Memory B cell (primary cell): ENCODE measurements at places on chromosomes 7 and 10.
A peak's percentile ranks its signal among the peaks of the same experiment; 100 is the strongest.

DNA sequence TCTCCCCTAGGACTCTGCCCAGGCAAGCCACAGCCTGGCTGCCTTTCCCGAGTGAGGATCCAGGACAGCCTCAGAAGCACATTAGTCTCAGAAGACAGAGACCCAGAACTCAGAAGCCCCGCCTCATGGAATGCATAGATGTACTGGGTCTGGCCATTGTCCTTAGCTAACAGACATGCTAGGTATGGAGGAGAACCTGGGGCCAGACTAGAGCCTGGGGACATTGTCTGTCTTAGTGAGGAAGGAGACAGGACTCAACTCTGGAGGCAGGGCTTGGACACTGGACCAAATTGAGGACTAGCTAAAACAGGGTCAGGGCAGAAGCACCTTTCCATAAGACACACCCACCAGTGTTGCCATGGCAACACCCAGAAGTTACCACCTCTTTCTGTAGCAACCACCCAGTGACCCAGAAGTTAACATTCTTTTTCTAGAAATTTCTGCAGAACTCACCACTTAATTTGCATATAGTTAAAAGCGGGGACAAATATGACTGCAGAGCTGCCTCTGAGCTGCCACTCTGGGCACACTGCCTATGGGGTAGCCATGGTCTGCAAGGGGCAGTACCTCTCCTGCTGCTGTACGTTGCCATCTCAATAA lies 27.5 kb downstream of the TLX1 start:
- peaks cover 16% of the 10 kb centered on the region for H3K4me1 ChIP-seq
- H3K27me3 ChIP-seq, result peaks cover 21% of the 10 kb centered on the region
- no peak overlapping the region for H3K4me3 ChIP-seq
- DNase-seq, result no peak
- H3K27ac ChIP-seq, result no peak overlapping the region

DNA sequence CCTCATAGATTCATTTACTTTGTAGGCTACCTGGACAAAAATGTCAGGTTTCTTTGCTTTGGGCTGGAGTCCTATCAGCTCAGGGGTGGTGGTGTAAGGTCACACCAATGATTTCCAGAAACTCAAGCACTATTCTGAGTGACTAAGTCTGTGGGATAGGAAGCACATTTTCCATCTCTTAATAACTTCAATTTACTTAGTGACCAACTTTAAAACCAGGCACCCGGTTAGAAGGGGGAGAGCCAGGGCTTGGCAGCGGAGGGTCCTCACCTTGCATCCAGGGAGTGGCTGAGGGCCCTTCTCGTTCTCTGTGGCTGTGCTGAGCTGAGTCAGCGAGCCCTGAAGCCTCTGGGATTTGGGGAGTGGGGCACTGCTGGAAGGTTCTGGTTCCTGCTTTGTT lies 6.7 kb downstream of the CHST3 start:
- no peaks in the 10 kb centered on the region for H3K4me1 ChIP-seq
- H3K36me3 ChIP-seq, result no peaks in the 10 kb centered on the region
- DNase-seq, result no peak
- H3K27me3 ChIP-seq, result peaks cover 15% of the 10 kb centered on the region
- no peak overlapping the region for H3K27ac ChIP-seq

- H3K4me1 ChIP-seq, result peaks cover 4% of the 10 kb centered on the region
- H3K4me3 ChIP-seq, result no peak overlapping the region
- no peak for DNase-seq
- no peak overlapping the region for H3K27ac ChIP-seq
- no peaks in the 10 kb centered on the region for H3K27me3 ChIP-seq
Measured at GRCh38 chr10:3687510-3688081, 97.4 kb downstream of the KLF6 start.

DNA sequence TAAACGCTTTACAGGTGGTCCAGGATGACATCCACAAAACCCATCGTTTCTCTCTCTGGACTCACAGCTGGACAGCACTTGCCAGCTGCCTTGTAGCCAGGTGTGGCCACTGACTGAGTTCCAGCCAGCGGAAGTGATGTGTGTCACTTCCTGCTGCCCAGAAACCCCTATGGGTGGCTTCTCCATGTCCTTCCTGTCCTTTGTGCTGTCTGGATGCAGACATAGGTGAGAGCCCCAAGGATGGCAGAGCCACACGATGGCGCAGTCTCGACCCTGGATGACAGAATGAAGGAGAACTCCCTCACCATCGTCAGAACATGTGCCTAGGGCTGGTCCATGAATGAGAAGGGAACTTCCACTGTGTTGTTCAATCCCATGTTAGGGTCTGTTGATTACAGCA lies 22.1 kb downstream of the NMT2 start:
- no peaks in the 10 kb centered on the region for H3K36me3 ChIP-seq
- DNase-seq, result no peak
- peaks cover 8% of the 10 kb centered on the region for H3K4me1 ChIP-seq
- H3K27me3 ChIP-seq, result no peaks in the 10 kb centered on the region
- no peak overlapping the region for H3K4me3 ChIP-seq

DNA sequence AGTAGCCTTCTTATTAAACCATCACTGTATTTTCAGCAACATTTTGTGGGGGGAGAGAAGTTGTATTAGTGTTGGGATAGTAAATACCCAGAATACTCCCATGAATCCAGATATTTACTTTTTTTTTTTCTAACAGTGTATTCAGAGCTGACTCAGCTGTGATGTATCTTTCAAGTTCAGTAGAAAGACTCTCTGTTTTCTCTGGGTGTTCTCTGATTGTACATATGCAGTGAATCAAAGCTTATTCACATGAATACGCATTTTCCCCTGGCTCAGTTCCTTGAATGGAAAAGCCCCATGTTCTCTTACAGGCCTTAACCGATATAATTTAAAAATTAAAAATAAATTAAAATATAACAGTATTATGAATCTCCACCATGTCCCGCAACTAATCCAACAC lies 1.3 kb downstream of the TFPI2 start:
- no peak overlapping the region for H3K27ac ChIP-seq
- DNase-seq, result no peak
- H3K36me3 ChIP-seq, result no peaks in the 10 kb centered on the region
- H3K4me3 ChIP-seq, result peak overlapping the region; percentile 97
- peaks cover 11% of the 10 kb centered on the region for H3K27me3 ChIP-seq

DNA sequence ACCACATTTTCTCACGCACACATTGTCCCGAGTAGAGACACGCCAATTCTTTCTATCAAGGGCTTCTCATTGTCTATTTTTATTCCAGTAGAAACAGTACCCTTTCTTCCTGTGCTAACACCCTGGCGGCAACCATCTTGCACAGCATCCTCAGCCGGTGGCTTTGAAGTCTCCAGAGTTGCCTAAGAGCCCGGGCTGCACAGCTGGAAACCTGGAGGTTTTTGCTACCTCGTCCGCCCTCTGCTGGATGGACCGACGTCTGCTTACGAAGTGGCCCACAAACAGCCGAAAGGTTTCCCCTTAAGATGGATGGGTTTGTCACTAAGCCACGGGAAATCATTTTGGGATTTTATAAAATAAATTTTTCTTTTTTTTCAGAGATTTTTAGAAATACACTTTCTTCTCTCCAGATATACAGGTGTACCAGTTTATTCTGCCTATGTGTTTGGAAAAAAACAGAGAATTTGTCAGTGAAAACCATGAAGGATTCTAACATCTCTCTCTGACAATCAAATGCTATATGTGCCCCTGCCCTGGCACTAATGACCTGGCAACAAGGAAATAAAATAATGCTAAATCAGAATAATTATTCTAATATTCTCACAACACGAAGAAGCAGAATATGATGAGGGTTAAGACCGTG lies 81.8 kb upstream of the FAM204A start:
- H3K27me3 ChIP-seq, result peaks cover 3% of the 10 kb centered on the region
- no peaks in the 10 kb centered on the region for H3K36me3 ChIP-seq
- H3K4me1 ChIP-seq, result peaks cover 2% of the 10 kb centered on the region
- peak; percentile 25 for DNase-seq

DNA sequence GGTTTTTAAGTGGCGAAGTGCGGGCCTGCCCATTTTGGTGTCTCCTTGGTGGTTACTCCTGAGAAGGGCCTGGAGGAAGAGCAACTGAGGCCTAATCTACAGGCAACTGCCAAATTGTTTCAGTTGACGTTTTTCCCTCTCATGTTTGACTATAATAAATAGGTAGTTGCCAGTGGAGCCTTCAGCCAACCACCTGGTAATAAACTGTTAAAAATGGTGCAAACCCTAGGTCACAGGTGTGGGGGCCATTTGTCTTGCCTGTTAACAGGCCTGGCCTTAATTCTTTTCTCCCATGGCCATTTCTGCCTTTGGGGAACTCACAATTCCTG lies 3.7 kb downstream of the IKZF1 start:
- peak overlapping the region; percentile 96 for H3K27ac ChIP-seq
- peak overlapping the region; percentile 100 for H3K4me3 ChIP-seq
- H3K36me3 ChIP-seq, result peaks cover 16% of the 10 kb centered on the region
- no peaks in the 10 kb centered on the region for H3K27me3 ChIP-seq

GRCh38 chr7:24812305-24812945 lies 55.2 kb upstream of the GSDME start:
- H3K36me3 ChIP-seq, result peaks cover 35% of the 10 kb centered on the region
- DNase-seq, result peak; percentile 36
- H3K4me3 ChIP-seq, result no peak overlapping the region
- no peaks in the 10 kb centered on the region for H3K4me1 ChIP-seq
- no peak overlapping the region for H3K27ac ChIP-seq
- no peaks in the 10 kb centered on the region for H3K27me3 ChIP-seq

GRCh38 chr7:76336094-76336493 lies 22.7 kb downstream of the YWHAG start:
- H3K27me3 ChIP-seq, result no peaks in the 10 kb centered on the region
- peaks cover 6% of the 10 kb centered on the region for H3K36me3 ChIP-seq
- H3K27ac ChIP-seq, result no peak overlapping the region

DNA sequence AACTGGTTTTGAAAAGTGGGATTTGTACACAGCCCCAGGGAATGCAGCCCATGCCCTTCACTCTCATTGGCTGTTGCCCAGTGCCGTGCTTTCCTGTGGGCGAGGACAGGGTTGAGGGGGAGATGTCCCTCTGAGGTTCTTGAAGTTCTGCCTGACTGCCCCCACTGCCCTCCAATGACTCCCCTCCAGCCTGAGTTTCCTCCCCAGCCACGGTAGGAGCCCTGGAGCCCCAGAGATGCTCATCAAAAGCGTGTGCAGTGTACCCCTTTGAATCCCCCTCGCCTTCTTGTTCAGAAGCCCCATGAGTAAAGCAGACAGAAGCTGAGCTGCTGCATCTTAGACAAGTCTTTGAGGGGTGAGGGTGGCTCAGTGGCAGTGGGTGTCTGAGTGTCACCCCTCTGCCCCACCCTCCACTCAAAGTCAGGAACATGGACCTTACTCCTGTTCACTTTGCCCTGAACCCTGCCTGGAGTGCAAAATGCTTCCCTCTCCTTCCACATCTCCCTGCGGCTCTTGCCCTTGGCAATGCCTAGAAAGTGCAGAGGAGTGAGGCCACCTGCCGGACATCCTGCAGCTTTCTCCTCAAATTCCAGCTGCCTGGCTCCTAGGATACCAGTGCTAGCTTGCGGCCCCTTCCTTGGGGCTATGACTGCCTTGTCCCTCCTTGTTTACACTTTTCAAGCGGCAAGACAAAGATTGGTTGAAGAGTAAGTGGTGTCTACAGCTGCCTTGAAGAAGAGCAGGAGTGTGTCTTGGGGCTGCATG lies 19.9 kb downstream of the FAM241B start:
- H3K27ac ChIP-seq, result no peak overlapping the region
- H3K27me3 ChIP-seq, result peaks cover 11% of the 10 kb centered on the region
- no peaks in the 10 kb centered on the region for H3K4me1 ChIP-seq
- no peak for DNase-seq
- no peak overlapping the region for H3K4me3 ChIP-seq

GRCh38 chr10:21080261-21080660 lies 183.2 kb upstream of the NEBL start:
- H3K4me1 ChIP-seq, result no peaks in the 10 kb centered on the region
- no peak overlapping the region for H3K4me3 ChIP-seq
- DNase-seq, result no peak
- no peak overlapping the region for H3K27ac ChIP-seq

- H3K27ac ChIP-seq, result no peak overlapping the region
- H3K4me3 ChIP-seq, result no peak overlapping the region
- DNase-seq, result no peak
- H3K4me1 ChIP-seq, result no peaks in the 10 kb centered on the region
- H3K36me3 ChIP-seq, result peaks cover 13% of the 10 kb centered on the region
Measured at GRCh38 chr10:86434656-86435055, 68.1 kb upstream of the GRID1 start.

GRCh38 chr7:39644170-39644569 lies 20.8 kb downstream of the RALA start:
- H3K4me3 ChIP-seq, result no peak overlapping the region
- H3K36me3 ChIP-seq, result peaks cover 11% of the 10 kb centered on the region
- peaks cover 26% of the 10 kb centered on the region for H3K4me1 ChIP-seq
- no peak overlapping the region for H3K27ac ChIP-seq
- DNase-seq, result no peak
- no peaks in the 10 kb centered on the region for H3K27me3 ChIP-seq

DNA sequence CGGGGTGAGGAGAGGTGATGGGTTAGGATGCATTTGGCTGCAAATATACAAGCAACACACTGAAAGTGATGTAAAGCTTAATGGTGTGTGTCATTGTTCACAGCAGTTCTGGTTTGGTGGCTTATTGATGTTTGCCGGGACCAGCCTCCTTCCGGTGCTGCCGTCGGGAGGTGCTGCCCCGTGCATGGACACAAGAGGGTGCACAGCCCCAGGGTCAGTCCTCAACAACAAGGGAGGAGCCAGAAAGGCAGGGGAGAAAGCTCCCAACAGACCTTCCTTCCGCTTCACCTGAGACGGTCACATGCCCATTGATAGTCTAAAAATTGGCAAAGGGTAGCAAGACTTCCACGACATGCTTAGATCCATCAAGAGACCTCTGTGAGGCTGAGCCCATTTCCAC lies 9.5 kb downstream of the RNF32 start:
- H3K27ac ChIP-seq, result no peak overlapping the region
- peaks cover 7% of the 10 kb centered on the region for H3K27me3 ChIP-seq
- H3K36me3 ChIP-seq, result peaks cover 4% of the 10 kb centered on the region

DNA sequence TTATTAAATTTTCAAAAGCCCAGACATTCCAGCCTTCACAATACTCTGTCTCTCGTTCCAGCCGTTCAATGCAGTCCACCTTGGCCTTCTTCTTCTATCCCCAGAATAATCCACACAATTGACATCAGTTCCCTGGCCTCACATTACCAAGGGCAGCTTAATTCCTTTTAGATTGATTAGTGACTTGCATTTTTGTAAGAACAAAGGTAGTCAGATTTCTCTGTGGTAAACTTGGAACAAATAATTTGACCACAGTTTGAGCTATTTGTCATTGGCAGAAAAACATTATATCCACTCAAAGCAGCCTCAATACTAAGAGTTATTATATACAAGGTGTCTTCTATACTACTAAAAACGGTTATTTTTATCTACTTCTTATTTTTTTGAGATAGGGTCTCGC lies 5.1 kb upstream of the CYTH3 start:
- no peak for DNase-seq
- no peak overlapping the region for H3K27ac ChIP-seq
- H3K36me3 ChIP-seq, result no peaks in the 10 kb centered on the region

GRCh38 chr7:73932364-73932763 lies 71.4 kb downstream of the TMEM270 start:
- H3K27ac ChIP-seq, result no peak overlapping the region
- no peaks in the 10 kb centered on the region for H3K4me1 ChIP-seq
- no peak for DNase-seq
- H3K27me3 ChIP-seq, result peaks cover 12% of the 10 kb centered on the region
- peaks cover 2% of the 10 kb centered on the region for H3K36me3 ChIP-seq
- no peak overlapping the region for H3K4me3 ChIP-seq

- DNase-seq, result no peak
- H3K4me3 ChIP-seq, result no peak overlapping the region
- H3K36me3 ChIP-seq, result no peaks in the 10 kb centered on the region
- no peaks in the 10 kb centered on the region for H3K4me1 ChIP-seq
Measured at GRCh38 chr10:25405871-25406270, 231.1 kb downstream of the GPR158 start.

- H3K4me1 ChIP-seq, result peaks cover 32% of the 10 kb centered on the region
- H3K27ac ChIP-seq, result no peak overlapping the region
- no peaks in the 10 kb centered on the region for H3K36me3 ChIP-seq
- peaks cover 6% of the 10 kb centered on the region for H3K27me3 ChIP-seq
- peak overlapping the region; percentile 49 for H3K4me3 ChIP-seq
Measured at GRCh38 chr7:16933296-16934279, 51.8 kb upstream of the AGR3 start.
